EL (cell line): ENCODE measurements at places on chromosomes 5 and 9.

- no peak for DNase-seq
Observed at GRCh38 chr9:132985489-132985888, 7.0 kb downstream of the GFI1B start.

DNA sequence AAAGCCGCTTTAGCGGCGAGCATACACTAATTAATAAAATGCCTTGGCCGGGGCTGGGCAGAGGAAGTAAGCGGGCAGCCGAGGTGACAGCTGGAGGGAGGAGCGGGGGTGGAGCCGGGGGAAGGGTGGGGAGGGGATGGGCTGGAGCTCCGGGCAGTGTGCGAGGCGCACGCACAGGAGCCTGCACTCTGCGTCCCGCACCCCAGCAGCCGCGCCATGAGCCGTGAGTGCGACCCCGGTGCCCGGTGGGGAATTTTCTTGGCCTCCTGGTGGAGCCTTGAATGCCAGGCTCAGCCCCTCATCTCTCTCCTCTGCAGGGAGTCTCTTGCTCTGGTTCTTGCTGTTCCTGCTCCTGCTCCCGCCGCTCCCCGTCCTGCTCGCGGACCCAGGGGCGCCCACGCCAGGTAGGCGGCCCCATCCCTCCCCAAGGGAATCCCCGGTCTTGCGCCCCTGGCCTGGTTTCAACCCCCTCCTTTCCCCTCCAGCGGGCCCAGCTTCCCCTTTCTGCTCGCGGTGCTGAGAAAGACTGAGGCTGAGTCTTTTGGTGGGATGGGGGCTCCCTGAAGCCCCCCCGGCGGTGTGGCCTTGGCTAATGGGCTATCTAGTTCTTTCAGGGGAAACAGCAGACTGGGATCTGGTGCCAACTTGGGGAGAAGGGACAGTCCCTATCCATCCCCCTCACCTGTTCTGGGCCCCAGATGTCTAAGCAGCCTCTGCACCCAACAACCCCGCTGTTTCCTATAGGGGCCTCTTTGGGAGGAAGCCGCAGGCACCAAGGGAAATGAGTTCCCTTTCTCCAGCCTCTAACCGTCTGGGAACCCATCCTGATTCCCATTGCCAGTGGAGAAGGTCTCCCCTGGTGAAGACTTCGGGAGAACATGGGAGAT, at the start of gene PTGS1:
TSS of gene PTGS1 (plus strand) at position 156 of the 887 bp plus-strand sequence. CDS start at position 217, 61 bp downstream.
- DNase-seq, result peak; percentile 49

- DNase-seq, result no peak
Observed at GRCh38 chr5:160926428-160926827, 74.4 kb upstream of the ATP10B start.

DNA sequence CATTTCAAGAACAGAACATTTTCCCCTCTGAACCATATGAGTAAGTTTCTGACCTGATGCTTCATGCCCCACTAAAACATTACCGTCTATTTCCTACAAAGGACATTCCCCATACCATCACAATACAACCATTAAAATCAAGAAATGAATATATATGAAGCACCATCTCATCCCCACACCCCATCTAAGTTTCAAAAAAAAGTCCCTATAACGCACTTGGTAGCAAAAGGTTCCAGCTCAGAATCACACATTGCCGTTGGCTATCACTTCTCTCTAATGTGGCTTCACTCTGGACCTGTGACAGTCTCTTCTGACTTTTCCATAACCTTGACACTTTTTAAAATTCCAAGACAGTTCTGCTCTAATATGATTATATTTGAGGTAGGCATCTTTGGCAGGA, 5.9 kb downstream of the EMB start:
- no peak for DNase-seq

GRCh38 chr9:114461468-114461867, 43.8 kb downstream of the WHRN start:
- no peak for DNase-seq

DNA sequence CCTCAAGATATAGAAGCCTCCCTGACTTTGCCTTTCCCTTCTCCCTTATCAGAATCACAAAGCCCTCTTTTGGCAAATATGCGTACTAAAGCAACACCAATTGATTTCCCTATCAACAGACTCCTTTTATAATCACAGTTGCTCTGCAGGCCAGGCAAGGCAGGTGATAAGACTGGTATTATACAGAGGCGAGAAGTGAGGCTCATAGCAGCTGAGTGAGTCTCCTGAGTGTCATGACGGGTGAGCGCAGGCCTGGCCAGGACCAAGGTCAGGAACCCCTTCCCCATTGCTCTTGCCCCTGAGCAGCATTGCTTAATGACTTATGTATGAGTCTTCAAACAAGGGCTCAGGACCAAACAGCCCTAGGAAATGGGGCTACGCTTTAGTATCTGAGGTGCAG, 70.8 kb downstream of the FBXO38 start:
- no peak for DNase-seq

- DNase-seq, result no peak
Observed at GRCh38 chr5:12467799-12468198, 563.6 kb upstream of the CTNND2 start.

GRCh38 chr5:57862942-57863341, 380.3 kb upstream of the ACTBL2 start:
- no peak for DNase-seq

DNA sequence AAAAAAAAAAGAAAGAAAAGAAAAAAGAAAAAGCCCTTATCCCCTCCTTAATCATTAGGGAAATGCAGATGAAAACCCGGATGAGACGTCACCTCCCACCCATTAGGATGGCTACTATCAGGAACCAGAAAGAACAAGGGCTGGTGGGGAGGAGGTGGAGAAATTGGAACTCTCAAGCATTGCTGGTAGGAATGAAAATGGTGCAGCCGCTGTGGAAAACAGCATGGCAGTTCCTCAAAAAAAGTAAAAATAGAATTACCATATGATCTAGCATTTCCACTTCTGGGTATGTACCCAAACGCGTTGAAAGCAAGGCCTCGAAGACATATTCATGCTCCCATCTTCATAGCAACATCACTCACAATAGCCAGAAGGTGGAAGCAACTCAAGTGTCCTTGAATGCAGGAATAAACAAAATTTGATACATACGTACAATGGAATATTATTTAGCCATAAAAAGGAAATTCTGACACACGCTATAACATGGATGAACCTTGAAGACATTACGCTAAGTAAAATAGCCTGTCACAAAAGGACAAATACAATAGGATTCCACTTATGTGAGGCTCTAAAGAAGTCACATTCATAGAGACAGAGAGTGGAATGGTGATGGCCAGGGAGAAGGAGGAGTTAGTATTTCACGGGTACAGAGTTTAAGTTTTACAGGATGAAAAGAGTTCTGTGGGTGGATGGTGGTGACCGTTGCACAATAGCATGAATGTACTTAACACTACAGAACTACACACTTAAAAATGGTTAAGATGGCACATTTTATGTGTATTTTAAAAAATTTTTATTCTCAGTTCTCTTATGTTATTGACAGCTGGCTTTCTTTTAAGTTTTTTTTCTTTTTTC, 166.8 kb upstream of the IER5L start:
- no peak for DNase-seq

GRCh38 chr5:104111632-104112031, 549.0 kb upstream of the NUDT12 start:
- no peak for DNase-seq

DNA sequence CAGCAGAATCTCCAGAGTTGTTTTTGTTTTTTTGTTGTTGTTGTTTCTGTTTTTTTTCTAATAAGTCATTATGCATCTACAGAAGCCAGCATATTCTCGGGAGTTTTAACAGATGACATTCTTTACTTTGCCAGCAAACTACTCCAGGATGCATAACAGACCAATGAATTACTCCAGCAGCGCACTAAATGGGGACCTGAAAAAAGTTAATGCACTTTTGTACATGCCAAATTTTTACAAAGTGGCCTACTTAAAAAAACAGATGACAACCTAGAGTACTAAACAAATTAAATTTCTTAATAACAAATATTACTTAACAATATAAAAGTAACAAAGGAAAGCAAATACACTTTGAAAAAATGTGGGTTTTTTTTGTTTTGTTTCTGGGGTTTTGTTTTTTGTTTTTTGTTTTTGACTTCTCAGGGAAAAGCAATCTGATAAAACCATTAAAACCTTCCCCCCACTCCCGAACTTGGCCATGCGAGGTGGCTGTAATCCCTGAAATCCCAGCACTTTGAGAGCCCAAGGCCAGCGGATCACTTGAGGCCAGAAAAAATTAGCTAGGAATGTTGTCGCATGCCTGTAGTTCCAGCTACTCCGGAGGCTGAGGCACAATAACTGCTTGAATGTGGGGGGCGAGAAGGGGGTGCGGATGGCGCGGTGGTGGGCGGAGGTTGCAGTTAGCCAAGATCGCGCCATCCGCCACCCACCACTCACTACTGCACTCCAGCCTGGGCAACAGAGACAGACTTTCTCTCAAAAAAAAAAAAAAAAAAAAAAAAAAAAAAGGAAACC, 352.4 kb downstream of the CETN3 start:
- no peak for DNase-seq
